ENCODE measurements at places on chromosomes 5 and 9. TPM values are rescaled to one million over a fixed set of nuclear protein-coding genes. Genes with fewer than 3 reads are reported as not detected.

The MEIKIN gene
- total RNA-seq = not detected

The OMD gene
- total RNA-seq = not detected

The SLIT3 gene
- 0.50 TPM for total RNA-seq

The SLC2A8 gene
- total RNA-seq = 6.5 TPM
